Esophagus squamous epithelium (tissue), 5 donors: ENCODE measurements at places on chromosomes 2 and 18.

- no peak for DNase-seq
Observed at GRCh38 chr2:45551862-45552261, 59.2 kb downstream of the SRBD1 start.

GRCh38 chr2:62727259-62727867 lies 21.9 kb downstream of the EHBP1 start:
- DNase-seq: no peak

GRCh38 chr2:130302164-130302886 lies 40.4 kb upstream of the IMP4 start:
- no peak for DNase-seq

- no peak for DNase-seq
Observed at GRCh38 chr2:1610096-1610485, 134.2 kb downstream of the PXDN start.

DNA sequence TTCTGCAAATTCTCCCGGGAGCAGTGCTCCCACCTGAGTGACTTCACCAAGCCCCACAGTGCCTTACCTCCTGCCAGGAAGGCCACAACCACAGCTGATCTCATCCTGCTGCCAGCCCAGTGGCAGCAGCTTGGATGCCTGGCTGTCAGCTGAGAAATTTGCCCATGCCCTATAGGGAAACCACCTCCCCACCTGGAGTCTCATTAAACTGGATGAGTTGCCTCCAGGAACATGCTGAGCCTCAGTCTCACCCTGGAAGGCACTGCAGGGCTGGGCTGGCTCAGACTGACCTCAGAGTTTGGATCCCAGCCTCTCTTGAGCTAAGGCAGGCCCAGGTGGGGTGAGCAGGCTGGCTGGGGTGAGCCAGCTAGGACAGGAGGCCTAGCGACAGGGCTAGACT lies 23.3 kb downstream of the REEP1 start:
- DNase-seq: no peak

- no peak for DNase-seq
Observed at GRCh38 chr2:177828557-177828956, 244.0 kb downstream of the PDE11A start.

DNA sequence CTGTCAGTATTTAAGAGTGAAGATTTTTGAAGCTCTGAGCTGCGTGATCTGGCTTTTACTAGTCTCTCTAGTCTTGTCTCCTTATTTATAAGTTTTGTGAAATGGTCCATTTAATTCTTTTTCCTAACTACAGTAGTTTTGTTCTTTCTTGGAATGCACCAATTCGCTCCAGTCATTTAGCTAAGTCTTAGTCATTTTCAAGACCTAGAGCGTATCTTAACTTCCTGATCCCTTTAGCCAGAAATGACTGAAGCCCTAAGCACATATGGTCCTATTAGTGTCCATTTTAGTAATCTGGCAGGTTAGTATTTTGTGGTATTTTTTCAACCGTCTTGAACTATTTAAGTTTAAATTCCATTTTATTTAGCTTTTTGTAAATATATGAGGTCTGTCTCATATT lies 3.6 kb downstream of the BIRC6 start:
- DNase-seq: no peak

GRCh38 chr2:228866044-228866443 lies 405.0 kb downstream of the PID1 start:
- no peak for DNase-seq

DNA sequence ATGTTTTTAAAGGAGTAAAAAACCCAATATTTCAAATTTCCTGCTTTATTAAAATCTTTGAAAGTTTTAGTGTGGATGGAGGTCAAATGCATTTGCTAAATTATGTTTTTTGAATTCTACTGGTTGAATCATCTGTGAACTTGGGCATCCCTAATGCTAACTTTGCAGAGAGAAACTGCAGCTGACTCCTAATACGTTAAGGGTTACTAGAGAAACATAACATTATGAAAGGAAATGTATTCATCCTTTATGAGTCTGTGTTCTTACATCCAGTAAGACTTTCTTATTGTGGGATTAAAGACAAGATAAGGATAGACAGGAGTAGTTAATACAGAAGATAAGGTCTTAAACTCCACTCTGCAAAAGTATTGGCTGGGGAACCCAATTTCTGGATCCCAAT lies 140.6 kb downstream of the FAM124B start:
- no peak for DNase-seq

DNA sequence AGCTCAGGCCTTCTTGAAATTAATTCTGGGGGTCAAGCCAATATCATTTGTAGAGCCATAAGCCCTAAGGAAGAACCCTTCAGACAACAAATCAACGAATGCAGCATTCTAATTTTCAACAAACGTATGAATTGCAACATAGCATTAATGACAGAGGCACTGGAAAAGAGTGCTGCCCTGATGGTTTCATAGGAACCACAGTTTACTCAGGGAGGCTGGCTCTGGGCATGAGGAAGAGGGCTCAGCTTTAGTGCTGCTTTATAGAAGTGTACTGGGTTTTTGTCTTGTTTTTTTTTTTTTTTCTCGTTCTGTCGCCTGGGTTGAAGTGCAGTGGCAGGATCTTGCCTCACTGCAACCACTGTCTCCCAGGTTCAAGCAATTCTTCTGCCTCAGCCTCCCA lies 36.1 kb upstream of the CAB39 start:
- no peak for DNase-seq

- DNase-seq: no peak
Observed at GRCh38 chr18:23503963-23504344, 643 bp downstream of the RMC1 start.

- no peak for DNase-seq
Observed at GRCh38 chr2:194116861-194117260, 1540.2 kb upstream of the SLC39A10 start.

- no peak for DNase-seq
Observed at GRCh38 chr2:234754126-234754525, 197.7 kb upstream of the SH3BP4 start.

GRCh38 chr2:186060744-186061440 lies 322.3 kb downstream of the FSIP2 start:
- no peak for DNase-seq

- no peak for DNase-seq
Observed at GRCh38 chr2:96397756-96398530, 62.4 kb downstream of the NCAPH start.

GRCh38 chr2:160063879-160064612 lies 1.6 kb upstream of the PLA2R1 start:
- DNase-seq: no peak

DNA sequence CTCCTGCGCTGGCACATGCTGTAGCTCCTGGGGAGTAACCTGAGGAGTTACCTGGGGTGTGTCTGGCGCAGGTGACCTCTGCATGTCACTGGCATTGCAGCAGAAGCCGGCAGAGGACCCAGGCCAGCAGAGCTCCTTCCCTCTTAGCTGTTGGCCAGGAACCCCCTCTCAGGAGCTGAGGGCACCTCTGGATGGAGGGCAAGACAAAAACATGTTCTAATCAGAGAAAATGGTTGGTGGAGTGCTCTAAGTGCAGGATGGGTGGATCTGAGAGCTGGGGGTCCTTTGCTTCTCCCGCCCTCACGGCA lies 44.9 kb upstream of the SNTG2 start:
- no peak for DNase-seq

DNA sequence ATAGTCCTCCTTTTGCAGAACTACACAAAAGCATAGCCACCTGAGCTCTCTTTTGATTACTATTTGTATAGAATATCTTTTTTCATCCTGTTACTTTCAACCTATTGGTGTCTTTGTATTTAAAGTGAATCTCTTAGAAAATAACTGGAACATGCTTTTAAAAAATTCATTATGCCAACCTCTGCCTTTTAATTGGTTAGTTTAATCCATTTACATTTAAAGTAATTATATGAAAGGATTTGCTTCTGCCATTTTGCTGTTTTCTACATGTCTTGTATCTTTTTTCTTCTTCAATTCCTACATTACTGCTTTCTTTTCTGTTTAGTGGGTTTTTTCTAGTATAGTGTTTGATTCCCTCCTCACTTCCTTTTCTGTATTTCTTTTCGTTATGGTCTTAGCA lies 407.5 kb upstream of the ZEB2 start:
- no peak for DNase-seq

DNA sequence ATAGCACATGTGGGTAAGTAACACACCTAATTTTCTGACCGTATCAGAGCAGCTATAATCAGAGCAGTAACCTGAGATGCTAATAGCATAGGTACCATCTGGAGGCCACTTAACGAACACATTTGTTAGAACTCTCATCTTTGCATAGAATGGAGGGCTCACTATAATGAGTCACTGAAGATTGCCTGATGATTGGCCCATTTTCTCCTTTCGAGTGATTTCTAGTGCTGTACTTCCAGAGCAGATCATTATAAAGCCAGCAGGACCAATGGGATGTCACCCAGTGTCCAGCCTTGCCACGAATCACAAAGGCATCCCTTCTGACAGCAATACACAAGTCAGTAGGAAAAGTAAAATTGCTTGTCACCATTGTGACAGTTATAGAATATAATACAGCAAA lies 81.7 kb upstream of the REV1 start:
- no peak for DNase-seq

DNA sequence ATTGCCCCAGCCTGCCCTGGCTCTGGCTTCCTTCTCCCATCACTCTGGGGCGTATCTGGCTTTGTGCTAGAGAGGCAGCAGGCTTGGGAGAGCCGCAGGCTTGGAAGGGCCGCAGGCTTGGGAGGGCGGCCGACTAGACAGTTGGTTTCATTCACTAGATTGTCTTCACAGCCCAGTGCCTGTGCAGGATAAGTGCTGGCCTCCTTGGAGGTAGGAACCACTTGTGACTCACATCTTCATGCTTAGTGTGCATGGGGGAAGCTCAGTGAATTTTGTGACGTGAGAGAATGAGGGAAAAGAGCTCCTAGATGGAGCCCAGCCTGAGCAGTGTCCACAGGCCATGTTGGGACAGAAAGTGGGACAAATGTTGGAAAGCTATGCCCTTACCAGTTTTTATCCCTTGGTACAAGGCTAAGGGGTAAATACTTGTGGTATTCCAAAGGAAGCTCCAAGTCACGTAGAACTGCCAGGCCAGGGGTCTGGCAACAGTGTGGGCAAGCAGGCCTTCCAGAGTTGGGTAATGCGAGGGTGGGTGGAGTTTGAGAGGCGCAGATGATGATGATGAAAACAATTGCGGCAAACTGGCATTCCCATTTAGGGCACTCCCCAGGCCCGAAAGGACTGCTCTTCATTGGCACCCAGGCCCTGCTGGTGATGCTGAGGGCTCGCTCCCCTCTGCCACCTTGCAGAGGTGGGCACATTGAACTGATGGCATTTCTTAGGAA lies 100.1 kb downstream of the DDX1 start:
- no peak for DNase-seq

- DNase-seq: no peak
Observed at GRCh38 chr2:85216927-85217326, 83.7 kb downstream of the TCF7L1 start.

DNA sequence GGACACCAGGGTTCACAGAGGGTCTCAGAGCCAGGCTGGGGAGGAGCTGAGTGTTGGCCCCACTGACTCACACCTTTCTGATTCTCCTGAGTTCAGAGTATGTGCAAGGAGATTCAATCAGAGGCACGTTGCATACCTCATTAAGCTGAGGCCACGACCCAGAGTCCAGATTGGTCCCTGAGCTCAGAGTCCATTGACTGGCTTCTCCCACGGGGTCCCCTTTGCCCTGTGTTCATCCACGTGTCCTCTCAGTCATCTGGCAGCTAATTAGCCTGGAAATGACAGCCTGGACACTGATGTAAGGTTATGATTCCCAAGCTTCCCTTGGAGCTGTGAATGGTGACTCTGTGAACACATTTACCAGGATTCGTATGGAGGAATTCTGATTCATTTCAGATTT lies 267.2 kb downstream of the SH3BP4 start:
- no peak for DNase-seq

DNA sequence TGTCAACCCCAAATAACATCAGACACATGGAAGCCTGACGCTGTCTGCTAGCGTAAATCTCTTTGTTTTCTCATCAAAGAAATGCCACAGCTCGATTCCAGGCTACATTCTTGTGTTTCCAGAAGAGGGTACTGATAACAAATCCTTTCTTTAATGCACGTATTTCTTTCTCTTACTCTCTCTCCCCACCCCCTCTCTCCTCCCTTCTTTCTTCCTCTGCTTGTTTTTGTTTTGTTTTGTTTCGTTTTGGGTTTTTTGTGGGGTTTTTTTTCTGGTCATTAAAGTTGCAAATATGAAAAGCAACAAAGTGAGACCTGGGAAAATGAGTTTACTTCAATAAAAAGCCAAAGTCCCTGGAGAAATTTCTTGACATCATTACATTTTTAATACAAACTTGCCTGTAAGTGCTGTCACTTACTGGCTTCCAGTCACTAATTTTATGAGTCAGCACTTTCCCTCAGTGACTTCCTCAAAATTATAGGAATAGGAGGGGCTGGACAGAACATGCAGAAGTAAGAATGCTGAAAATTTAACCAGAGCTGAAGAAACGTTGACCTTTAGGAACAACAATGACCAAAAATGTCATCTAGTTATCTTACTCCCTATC lies 106.7 kb upstream of the NABP1 start:
- no peak for DNase-seq

DNA sequence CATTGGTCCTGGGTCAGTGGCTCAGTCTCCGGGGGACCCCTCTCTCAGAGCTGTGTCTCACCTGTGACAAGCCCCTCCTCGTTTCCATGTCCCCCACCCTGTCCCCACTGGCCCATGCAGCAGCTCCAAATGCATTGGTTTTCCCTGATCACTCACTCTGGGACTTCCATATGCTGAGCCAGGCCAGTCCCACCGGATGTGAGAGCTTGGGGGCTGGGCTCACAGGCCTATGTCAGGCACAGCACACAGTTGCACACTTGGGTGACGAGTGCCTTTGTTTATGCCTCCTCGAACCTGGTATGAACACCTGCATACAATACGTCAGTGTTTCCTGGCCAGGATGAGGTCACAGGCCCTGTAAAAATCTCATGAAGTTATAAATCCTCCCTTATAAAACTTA lies 232.5 kb downstream of the TFCP2L1 start:
- no peak for DNase-seq

- DNase-seq: no peak
Observed at GRCh38 chr2:79892123-79892522, 379.3 kb downstream of the CTNNA2 start.

GRCh38 chr2:171205551-171205950 lies 44.9 kb upstream of the TLK1 start:
- no peak for DNase-seq

DNA sequence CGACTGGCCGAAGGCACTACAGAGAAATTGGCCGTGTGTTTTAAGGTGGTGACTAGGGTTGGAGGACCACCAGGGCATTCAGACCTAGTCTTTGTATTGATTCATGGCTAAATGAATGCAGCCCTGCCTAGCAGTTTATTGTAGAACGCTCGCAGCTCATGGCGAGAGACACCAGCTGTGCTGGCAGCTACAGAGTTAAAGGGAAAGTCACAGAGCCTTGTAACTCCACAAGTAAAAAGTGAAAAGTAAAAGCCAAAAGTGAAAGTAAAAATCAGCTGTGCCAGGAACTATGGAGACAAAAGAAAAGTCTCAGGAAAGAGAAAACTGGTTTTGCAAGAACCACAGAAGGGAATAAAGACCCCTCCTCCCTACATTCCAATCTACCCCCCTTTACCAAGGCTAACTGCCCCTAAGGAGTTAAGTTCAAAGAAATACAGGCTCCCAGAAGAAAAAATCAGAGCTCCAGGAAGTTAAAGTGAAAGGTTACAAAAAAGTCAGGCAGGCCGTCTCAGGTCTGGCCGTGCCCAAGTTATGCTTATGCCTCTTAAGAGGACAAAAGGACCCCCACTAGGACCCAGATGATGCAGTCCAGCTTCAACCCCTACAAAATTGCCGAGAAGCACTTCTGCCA lies 46.4 kb upstream of the SELENOI start:
- DNase-seq: no peak

GRCh38 chr2:41379496-41380221 lies 668.2 kb upstream of the PKDCC start:
- DNase-seq: no peak
